Pulmonary artery endothelial cell (primary cell): ENCODE measurements at places on chromosomes 11 and 22. TPM values are rescaled to one million over a fixed set of nuclear protein-coding genes. Genes with fewer than 3 reads are reported as not detected.

DNA sequence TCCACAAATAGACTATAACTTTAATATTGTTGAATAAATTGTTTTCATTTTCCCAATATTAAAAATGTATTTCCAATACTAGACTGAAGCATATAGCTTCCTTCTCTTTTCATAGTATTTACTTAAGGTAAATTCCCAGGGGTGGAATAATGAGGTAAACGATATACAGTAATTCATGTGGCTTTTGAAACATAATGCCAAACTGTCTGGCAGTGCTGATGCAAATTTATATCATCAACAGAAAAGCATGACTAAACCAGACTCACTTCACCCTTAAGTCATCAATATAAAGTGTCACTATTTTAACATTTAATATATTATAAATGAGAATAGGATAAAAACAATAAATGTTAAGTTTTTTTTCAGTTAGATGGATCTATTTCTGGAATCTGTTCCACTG is 13.6 kb downstream of the C2CD3 start:
- no peak for DNase-seq

- no peak for DNase-seq
These were observed 22.9 kb upstream of the THY1 start for GRCh38 chr11:119445850-119446249.

- DNase-seq, result no peak
These were observed 115.3 kb upstream of the TTC12 start for GRCh38 chr11:113198972-113199661.

- no peak for DNase-seq
These were observed 963 bp downstream of the TYMP start for GRCh38 chr22:50528682-50529415.

- no peak for DNase-seq
These were observed 33.9 kb upstream of the CLTCL1 start for GRCh38 chr22:19325296-19325948.

The PANX3 gene
- not detected in 2 replicates for total RNA-seq

The ZNF280A gene
- total RNA-seq, result not detected in 2 replicates

The PHF5A gene
- total RNA-seq, result 87.6 and 108 TPM in 2 replicates

- no peak for DNase-seq
These were observed 25.1 kb upstream of the GUCY1A2 start for GRCh38 chr11:107043242-107044006.

DNA sequence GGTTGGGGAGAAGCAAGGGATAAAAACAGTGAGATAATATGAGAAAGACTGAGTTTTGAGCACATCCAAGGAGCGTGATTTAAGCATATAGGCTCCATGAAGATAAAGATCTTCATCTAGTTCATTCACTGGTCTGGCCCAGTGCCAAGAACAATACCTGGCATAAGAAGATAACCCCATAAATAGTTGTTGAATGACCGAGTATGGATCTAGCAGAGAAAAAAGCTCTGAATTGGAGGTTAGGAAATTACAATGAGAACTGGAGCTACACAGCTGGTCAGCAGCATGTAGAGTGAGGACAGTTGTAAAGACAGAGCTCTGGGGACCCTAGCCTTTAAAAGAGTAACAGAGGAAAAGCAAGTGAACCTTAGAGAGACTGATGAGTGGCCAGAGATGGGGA is 33.0 kb upstream of the PAK1 start:
- DNase-seq, result no peak

DNA sequence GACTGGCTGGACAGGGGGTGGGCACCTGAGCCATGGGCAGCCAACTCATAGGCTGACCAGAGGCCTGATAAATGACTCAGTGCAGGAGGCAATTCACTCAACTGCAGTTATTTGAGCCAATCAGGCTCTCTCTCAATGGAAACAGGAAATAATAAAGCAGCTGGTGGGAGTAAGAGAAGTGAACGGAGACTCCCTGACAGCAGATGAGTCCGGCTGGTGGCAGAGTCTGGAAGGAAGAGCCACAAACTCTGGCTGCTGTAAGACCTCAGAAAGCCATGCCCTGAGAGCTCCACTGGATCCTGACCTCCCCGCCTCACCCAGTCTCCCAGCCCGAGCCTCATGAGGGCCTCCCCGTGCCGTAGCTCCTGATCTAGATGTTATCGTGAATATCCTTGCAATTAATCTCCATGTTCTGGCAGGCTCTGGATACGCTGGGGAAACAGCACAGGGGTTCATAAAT is 69.8 kb downstream of the TRIM29 start:
- DNase-seq, result no peak

DNA sequence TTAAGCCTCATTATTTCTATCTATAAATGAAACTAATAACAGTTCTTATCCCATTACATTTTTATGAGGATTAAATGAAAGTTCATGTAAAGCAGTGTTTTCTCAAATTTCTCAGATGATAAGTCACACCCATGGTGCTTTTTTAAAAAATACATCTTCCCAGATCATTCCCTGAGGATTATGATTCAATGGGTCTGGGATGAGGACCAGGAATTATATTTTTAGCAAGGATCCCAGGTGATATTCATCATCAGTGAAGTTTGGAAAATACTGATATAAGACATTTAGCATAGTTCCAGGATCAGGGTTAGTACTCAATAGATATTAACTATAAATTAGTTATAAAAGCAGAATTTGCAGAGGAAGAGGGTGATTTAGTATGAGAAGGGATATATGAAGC is 89.1 kb downstream of the BBOX1 start:
- no peak for DNase-seq
